ENCODE measurements at places on chromosomes 7 and 10. TPM values are rescaled to one million over a fixed set of nuclear protein-coding genes. Genes with fewer than 3 reads are reported as not detected.

DNA sequence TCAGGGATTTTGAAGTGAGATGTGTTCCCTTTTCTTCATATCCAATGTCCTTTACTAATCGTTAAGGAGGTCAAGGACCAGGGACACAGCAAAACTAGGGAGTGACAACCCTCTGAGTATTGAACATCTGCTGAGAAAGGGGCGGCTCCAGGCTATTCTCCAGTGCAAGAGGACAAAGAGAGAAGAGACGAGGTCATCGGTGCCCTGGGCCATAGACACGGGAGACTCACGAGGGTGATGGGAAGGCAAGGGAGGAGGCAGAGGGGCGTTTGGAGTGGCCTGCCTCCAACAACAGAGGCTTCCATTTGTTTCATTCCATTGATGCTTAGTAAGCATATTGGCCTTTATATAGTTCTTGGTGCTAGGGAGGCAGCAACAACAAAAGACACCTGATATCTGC is 268.4 kb downstream of the CXCL12 start:
- H3K27me3 ChIP-seq, result peaks cover 4% of the 10 kb centered on the region
- no peaks in the 10 kb centered on the region for H3K4me1 ChIP-seq
- H3K4me3 ChIP-seq, result no peak overlapping the region
- DNase-seq, result no peak
- no peaks in the 10 kb centered on the region for H3K36me3 ChIP-seq

GRCh38 chr7:51590746-51591145 is 274.1 kb upstream of the COBL start:
- H3K4me3 ChIP-seq, result no peak overlapping the region
- no peaks in the 10 kb centered on the region for H3K27me3 ChIP-seq
- no peak overlapping the region for H3K27ac ChIP-seq
- no peak for DNase-seq

DNA sequence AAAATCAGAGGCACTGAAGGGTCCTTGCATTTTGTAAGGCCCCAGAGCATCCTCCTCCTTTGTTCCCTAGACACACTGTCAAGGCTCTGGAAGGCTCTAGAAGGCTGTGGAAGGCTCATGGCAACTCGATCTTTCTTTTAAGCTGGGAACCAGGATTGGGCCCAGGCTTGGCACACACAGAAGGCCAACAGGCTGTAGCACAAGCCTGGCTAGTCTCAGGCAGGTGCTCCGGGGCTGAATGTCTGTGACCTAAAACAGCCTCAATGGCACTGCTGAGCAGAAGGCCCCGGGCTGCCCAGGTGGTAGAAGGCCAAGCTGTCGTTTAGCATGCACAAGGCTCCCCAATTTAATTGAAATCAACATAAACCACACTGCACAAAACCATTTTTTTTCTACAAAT is 55.7 kb downstream of the PRKAG2 start:
- no peak overlapping the region for H3K27ac ChIP-seq
- no peak overlapping the region for H3K4me3 ChIP-seq
- DNase-seq, result no peak

DNA sequence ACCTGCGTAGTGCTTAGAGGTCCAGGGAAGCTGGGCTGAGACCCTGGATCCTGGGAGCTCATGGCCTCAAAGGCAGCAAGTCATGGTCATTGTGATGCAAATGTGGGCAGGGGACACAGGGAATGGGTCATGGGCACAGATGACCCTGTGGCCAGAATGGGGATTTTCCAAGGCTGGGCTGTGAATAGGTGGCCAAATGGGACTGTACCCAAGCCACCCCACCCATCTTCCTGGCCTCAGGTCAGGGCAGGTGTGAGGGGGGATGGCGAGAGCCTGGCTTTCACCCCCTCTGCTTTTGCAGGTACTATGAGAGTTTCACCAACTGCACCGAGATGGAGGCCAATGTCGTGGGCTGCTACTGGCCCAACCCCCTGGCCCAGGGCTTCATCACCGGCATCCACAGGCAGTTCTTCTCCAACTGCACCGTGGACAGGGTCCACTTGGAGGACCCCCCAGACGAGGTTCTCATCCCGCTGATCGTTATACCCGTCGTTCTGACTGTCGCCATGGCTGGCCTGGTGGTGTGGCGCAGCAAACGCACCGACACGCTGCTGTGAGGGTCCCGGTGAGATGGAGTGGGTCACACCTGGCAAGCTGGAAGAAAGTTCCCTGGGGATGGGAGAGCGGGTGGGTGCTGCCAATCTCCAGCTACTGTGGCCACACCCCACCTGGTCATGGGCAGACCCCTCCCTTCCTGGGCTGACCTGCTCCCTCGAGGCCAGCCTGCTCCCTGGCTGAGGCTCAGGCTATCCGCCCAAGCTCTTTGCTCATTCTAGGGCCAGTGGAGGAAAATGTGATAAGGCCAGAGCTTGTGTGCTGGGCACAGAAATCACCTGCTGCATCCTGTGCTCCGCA is 25.5 kb downstream of the RAMP3 start:
- no peak overlapping the region for H3K27ac ChIP-seq
- no peak overlapping the region for H3K4me3 ChIP-seq
- H3K36me3 ChIP-seq, result no peaks in the 10 kb centered on the region
- DNase-seq, result no peak
- no peaks in the 10 kb centered on the region for H3K4me1 ChIP-seq

The OR6V1 gene
- total RNA-seq, result not detected

The TRIL gene
- not detected for total RNA-seq
